ENCODE measurements at places on chromosomes 4 and X.

- DNase-seq, result peak; percentile 63
These were observed 5.4 kb upstream of the CCDC120 start for GRCh38 chrX:49053223-49054072.

- no peak for DNase-seq
These were observed 5.7 kb upstream of the CPZ start for GRCh38 chr4:8586671-8587468.

GRCh38 chr4:169080981-169081380, 70.9 kb upstream of the CBR4 start:
- DNase-seq, result peak; percentile 80

DNA sequence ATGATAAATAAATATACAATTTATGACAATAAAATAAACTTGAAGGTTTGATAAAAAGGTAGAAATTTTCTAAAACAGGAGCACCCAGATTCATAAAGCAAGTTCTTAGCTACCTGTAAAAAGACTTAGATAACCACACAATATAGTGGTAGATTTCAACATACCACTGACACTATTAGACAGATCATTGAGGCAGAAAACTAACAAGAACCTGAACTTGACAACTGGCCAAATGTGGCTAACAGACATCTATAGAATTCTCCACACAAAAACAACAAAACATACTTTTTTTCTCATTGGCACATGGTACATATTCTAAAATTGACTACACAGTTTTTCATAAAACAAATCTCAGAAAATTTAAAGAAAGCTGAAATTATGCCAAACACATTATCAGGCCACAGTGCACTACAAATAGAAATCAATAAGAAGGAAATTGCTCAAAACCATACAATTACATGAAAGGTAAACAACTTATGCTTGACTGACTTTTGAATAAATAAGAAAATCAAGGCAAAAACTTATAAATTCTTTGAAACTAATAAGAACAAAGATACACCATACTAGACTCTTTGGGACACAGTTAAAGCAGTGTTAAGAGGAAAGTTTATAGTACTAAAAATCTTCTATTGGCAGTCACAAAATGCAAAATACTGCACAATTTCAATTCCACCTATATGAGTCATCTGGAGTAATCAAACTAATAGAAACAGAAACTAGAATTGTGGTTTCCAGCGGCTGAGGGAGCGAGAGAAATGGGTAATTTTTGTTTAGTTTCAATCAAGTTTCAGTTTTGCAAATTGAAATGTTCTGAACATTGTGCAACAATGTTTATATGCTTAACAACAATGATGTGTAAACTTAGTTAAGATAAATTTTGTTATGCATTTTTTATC, 925.6 kb downstream of the SH3BGRL start:
- no peak for DNase-seq

DNA sequence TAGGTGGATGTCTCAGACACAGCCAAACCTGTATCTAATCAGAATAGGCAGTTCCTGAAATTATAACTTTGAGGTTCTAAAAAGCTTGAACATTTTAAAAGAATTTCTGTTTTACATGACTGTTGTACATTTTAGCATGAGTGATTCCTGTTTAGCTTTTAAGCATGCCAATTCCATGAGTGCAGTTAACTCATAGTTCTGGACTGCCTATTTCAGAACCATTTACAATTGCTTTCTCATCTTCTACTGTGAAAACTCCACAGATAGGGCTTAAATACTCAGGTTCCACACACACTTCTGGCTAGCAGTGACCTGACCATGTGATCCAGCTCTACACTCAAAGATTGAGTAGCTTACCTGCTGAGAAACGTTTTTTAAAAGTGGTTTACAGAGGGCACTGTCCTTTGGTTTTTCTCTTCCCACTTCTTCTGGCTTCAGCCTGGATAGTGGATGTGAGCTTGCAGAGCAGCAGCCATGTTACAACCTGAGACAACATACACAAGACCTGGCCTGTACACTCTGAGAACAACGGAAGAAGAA, 280.8 kb downstream of the ANKRD50 start:
- DNase-seq, result peak; percentile 68
